HCT116 (cell line): ENCODE measurements at places on chromosomes 12 and 14. TPM values are rescaled to one million over a fixed set of nuclear protein-coding genes. Genes with fewer than 3 reads are reported as not detected.

DNA sequence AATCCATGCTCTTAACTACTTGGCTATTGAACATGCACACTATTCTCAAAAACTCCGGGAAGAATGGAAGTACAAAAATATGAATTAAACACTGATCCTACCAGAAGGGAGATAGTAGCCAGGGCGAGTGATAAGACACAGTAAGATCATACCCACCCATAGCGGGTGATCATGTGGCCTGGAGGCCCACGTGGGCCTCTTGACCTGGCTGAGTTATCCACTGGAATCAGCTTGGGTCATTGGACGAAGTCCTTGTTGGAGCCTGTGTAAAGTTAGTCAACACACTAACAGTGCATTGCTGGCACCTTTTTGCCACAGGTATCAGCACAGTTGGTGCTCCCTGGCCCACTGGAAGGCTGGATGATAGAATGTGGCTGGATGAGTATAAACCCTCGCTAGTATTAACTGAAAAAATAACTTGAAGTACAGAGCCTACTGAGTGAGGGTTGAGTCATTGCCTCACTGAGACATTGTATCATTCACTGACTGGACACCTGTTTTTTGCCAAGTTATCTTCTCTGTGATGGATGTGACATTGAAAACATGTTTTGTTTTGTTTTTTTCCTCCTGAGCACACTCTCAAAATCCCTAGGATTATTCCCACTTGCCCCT, 149.2 kb upstream of the FUT8 start:
- H3K4me1 ChIP-seq, result peaks cover 36% of the 10 kb centered on the region
- no peak overlapping the region for H3K4me3 ChIP-seq
- no peak overlapping the region for H3K27ac ChIP-seq
- H3K27me3 ChIP-seq, result no peaks in the 10 kb centered on the region

DNA sequence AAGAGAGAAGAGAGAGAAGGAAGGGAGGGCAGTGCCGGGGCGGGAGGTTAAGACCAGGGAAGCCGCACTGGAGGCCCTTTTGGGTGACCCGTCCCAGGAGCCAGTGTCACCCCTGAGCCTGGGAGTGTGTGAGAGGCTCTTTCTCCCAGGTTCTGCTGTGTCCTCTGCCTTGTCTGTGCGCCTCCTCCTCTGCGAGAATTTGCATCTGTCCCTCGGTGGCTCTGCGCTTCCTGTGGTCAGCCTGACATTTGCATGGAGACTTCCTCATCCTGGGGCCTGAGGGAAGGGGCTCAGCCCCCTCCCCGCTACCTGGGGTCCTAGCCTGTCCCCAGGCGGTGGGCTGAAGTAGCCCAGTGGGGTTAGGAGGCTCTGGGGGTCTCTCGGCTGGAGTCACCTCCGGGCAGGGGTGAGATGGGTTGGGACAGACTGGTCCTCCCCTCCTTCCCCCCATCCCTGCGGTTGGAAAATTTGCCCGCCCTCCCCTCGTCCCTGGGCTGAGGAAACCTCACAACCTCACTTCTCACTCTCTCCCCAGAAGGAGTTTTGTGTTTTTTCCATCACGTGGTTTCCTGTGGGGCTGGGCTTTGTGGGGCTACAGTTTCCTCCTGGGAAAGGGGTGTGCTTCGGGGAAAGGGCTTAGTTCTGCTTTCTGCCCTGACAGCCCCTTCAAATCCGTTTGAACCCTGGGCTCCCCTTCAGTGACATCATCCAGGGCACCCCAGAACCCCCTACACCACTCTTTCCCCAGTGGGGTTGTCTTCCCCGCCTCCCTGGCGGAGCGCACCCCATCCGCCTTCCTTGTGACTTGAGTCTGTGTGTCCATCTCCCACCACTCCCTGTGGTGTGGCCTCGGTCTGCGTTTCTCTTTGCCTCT, 2.5 kb downstream of the PTPN6 start:
- no peaks in the 10 kb centered on the region for H3K27me3 ChIP-seq
- peaks cover 7% of the 10 kb centered on the region for H3K4me1 ChIP-seq
- H3K36me3 ChIP-seq, result no peaks in the 10 kb centered on the region
- H3K27ac ChIP-seq, result no peak overlapping the region

DNA sequence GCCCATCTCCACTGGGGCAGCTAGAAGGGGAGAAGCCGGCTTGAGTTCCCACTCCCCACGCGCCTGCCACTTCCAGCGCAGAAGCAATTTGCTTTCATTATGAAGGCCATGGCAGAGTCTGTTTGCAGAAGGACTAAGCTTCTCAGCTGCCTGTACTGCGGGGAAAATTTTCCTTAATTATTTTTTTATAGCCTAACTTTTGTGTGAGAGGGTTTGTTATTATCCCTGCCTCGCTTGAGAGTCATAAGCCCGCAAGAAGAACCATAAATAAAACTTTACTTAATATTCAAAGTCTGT, 56.0 kb upstream of the DLK1 start:
- no peaks in the 10 kb centered on the region for H3K36me3 ChIP-seq
- no peak for DNase-seq
- no peak overlapping the region for H3K4me3 ChIP-seq
- H3K27ac ChIP-seq, result no peak overlapping the region

DNA sequence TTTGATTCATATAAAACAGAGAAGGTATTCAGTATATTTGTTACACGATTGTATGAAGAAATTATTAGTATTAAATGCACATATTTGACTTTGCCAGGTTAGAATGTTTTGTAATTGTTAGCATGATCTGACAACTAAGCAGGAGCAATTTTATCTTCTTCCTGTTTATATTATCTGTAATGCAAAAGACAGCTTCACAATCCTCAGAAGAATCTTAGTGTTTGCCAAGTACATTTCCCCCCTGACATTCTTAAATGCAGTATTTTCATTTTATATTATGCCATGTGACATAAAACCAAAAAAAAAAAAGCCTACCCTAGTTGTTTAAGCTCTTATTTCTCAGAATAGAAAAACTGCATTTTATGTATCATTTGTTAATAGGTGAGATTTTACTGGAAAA, 469.4 kb downstream of the FOXG1 start:
- DNase-seq, result no peak
- H3K4me1 ChIP-seq, result no peaks in the 10 kb centered on the region
- no peak overlapping the region for H3K27ac ChIP-seq
- no peak overlapping the region for H3K4me3 ChIP-seq
- no peaks in the 10 kb centered on the region for H3K27me3 ChIP-seq

- no peaks in the 10 kb centered on the region for H3K36me3 ChIP-seq
- H3K4me1 ChIP-seq, result no peaks in the 10 kb centered on the region
- no peak for DNase-seq
Observed at GRCh38 chr14:51147183-51147582, 52.3 kb upstream of the TRIM9 start.

DNA sequence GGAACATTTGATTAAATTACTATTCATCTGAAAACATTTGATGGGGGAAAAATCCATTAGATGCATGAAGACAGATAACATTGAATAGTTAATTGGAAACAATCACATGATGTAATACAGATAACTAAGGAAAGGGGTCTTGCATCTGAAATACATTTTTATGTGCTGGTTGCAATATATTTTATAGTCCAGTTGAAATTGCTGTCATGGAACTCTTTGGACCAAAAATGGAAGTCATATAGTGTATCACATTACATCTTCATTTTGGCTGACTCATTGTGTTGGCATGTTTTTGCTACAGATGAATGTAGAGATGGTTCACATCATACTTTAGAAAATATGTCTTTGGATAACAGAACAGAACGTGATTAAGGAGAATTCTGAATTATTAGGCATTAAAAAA, 43.0 kb upstream of the GNPNAT1 start:
- no peak for DNase-seq
- H3K36me3 ChIP-seq, result no peaks in the 10 kb centered on the region
- H3K4me1 ChIP-seq, result peaks cover 27% of the 10 kb centered on the region
- no peak overlapping the region for H3K4me3 ChIP-seq

DNA sequence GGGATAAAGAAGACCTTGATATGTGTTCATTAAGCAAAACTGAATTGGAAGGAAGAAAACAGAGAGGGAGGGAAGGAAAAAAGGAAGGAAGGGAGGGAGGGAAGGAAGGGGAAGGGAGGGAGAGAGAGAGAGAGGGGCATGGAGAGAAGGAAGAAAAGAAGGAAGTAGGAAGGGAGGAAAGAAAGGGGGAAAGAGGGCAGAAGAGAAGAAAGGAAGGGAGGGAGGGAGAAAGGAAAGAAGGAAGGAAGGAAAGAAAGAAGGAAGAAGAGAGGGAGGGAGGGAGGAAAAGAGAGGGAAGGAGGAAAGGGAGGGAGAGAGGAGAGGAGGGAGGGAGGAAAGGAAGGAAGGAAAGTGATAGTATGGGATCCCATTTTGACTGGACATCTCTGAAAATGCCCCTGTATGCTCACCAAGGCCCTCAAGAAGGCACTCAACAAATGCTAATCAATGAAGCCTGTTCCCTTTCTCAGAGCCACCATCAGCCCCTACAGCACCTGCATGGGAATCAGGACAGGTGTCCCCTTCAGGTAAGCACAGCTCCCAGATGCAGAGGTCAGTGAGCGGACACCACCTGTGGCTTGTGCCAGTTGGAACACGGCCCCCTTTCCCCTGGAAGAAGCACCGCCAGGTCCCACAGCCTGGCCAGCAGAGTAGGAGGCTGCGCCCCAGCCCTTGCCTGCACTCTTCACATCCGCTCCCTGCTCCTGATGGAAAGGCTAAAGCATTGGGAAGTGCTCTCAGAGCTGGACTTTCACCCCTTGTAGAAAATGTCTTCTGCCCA, 161.4 kb upstream of the DIO3 start:
- no peak overlapping the region for H3K27ac ChIP-seq
- no peak for DNase-seq
- H3K27me3 ChIP-seq, result peaks cover 12% of the 10 kb centered on the region
- peaks cover 4% of the 10 kb centered on the region; the same call in 1 of the 2 replicates for H3K4me1 ChIP-seq
- H3K36me3 ChIP-seq, result no peaks in the 10 kb centered on the region
- no peak overlapping the region for H3K4me3 ChIP-seq

DNA sequence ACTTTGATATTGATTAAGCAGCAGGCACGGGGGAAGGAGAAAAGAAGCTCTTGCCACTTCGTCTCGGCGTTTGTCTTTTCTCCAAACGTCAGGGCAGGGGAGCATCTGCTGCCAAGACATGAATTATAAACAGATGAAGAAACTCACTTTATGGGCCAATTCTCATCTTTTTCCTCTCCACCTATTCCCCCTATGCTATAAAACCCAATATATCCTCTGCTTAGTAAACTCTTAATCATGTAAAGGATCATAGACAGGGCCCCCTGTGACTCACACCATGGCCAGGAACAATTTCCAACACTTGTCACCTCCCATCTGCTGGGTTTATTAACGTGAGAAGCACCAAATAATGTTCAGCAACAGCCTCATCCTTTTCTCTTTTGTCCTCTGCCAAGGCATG, 1092.1 kb upstream of the TMEM132C start:
- H3K4me3 ChIP-seq, result no peak overlapping the region
- no peaks in the 10 kb centered on the region for H3K4me1 ChIP-seq
- H3K27ac ChIP-seq, result no peak overlapping the region
- no peaks in the 10 kb centered on the region for H3K27me3 ChIP-seq

DNA sequence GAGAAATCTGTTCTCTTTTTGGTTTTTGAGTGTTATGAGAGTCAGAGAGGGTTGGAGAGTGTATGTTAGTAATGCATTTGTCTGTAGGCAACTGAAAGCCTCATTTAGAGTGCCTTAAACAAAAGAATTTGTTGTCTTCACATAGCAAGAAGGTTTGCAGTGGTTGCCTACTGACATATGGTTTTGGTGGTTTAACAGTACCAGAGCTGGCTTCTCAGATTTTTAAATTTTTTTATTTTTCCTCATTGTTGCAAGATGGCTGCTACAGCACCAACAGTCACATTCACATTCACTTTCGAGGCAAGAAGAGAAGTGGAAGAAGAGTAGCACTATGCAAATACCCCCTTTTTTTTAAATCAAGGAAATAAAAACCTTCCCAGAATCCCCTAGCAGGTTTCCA, 106.5 kb downstream of the ADCK1 start:
- no peaks in the 10 kb centered on the region for H3K27me3 ChIP-seq
- H3K27ac ChIP-seq, result no peak overlapping the region
- no peaks in the 10 kb centered on the region for H3K4me1 ChIP-seq

- H3K4me3 ChIP-seq, result no peak overlapping the region
- no peak for DNase-seq
- no peak overlapping the region for H3K27ac ChIP-seq
- H3K4me1 ChIP-seq, result peaks cover 9% of the 10 kb centered on the region
Observed at GRCh38 chr12:31029468-31029867, 44.2 kb upstream of the DDX11 start.

DNA sequence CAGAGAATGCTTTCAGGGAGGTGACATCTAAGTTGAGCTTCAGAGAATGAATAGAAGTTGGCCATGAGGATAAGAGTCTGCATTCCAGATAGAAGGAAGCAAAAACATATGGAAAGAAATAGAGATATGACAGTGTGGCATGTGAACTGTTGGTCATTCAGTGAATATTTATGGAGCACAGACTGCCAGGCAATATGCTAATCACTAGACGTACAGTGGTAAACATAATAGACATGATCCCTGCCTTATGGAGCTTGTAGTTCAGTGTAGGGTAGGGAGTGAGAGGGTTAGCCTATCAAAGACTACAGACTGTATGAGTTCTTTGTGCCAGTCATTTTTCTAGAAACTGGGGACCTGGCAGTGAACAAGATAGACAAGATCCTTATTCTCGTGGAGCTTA, 53.9 kb downstream of the VEZT start:
- no peak overlapping the region for H3K4me3 ChIP-seq
- DNase-seq, result no peak
- H3K27ac ChIP-seq, result no peak overlapping the region
- H3K36me3 ChIP-seq, result peaks cover 12% of the 10 kb centered on the region

- DNase-seq, result no peak
- no peak overlapping the region for H3K4me3 ChIP-seq
- H3K36me3 ChIP-seq, result no peaks in the 10 kb centered on the region
- no peaks in the 10 kb centered on the region for H3K27me3 ChIP-seq
- no peaks in the 10 kb centered on the region for H3K4me1 ChIP-seq
Observed at GRCh38 chr14:99207456-99207855, 64.5 kb downstream of the BCL11B start.

DNA sequence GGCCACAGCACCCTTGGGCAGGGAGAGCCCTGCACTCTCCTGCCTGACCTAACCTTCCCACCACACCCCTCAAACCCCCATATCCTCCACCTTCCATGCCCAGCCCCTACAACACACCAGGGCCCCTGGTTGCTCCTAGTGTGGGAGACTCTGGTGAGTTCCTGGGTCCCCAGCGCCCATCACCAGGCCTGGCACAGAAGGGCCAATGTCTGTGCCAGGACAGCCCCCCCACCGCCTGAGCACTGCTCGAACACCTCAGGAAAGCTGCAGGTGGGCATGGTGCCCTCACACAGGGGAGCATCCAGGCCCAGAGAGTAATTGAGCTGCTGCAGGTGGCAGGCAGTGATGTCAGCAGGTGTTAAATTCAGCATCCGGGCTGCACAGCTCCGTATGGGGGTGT, 15.2 kb downstream of the ADCY6 start:
- peaks cover 17% of the 10 kb centered on the region; the same call in 1 of the 2 replicates for H3K36me3 ChIP-seq
- no peak for DNase-seq
- no peak overlapping the region for H3K27ac ChIP-seq

- no peak for DNase-seq
- no peaks in the 10 kb centered on the region for H3K27me3 ChIP-seq
- H3K27ac ChIP-seq, result no peak overlapping the region
- H3K4me3 ChIP-seq, result no peak overlapping the region
Observed at GRCh38 chr12:88833641-88834116, 253.4 kb upstream of the KITLG start.

RAD9B gene
- 0.17 TPM for total RNA-seq

TEAD4 gene
- 43.2 TPM for total RNA-seq

DPPA3 gene
- not detected for total RNA-seq

LIN7A gene
- 1.5 TPM for total RNA-seq
